ENCODE measurements at places on chromosomes 7 and 10.

DNA sequence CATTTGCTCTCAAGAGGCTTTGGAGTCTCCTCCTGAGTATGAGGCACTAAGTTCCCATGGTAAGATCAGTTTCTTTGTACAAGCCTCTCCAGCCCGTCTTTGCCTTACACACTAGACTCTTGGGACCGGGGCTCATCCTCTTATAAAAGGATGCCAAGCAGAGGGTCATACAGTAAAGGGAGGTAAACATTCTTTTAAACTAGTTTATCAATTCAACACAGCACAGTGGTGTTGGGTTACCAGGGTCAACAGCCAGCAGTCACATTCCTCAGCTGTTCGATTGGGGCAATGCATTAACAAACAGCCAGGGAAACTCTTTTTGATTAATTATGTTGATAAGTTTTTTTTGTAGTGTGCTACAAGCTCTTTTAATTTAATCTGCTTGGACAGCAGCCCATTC lies 37.8 kb downstream of the HHEX start:
- DNase-seq, result no peak

GRCh38 chr10:50540069-50540825 lies 83.5 kb downstream of the SGMS1 start:
- DNase-seq, result no peak

DNA sequence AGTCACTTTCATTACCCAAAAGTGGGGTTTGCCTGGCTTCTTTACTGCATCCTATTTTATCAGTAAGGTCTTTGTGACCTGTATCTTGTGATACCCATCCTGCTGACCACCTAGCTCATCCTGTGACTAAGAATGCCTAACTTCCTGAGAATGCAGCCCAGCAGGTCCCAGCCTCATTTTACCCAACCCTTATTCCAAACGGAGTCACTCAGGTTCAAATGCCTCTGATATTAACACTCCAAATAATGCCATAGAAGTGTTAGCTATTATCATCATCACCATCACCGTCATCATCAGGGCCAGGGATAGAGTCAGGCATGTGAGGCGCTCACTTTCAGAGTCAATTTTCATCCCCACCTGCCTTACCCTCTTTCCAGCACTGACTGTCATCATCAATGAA lies 85.5 kb downstream of the SLC16A9 start:
- DNase-seq, result no peak

DNA sequence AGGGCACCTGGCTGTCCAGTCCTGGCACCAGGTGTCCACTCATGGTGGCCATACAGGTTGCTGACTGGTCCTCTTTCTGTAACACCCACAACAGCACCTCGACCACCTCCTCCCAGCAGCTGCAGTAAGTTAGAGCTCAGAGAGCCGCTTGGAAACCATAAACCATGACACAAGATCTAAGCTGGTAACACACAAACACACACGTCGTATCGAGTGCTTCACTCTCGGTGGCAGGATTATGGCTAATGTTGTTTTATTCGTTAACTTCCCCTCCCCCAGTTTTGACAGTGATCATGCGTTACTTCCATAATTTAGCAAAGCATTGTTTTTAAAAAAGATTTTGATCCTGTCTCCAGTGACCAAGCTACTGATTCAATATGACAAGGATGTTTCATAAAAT lies 59.7 kb downstream of the CAMK2B start:
- DNase-seq, result no peak

GRCh38 chr10:24418532-24418931 lies 209.6 kb downstream of the KIAA1217 start:
- no peak for DNase-seq

GRCh38 chr7:111090846-111091245 lies at the start of gene LRRN3:
TSS of gene LRRN3 (plus strand) at chr7:111091127. CDS start at chr7:111122773, 31,646 bp downstream.
- no peak for DNase-seq

- no peak for DNase-seq
Observed at GRCh38 chr7:127146746-127147536, 105.8 kb downstream of the GRM8 start.

GRCh38 chr10:113108194-113108835 lies 158.3 kb downstream of the TCF7L2 start:
- DNase-seq, result no peak

DNA sequence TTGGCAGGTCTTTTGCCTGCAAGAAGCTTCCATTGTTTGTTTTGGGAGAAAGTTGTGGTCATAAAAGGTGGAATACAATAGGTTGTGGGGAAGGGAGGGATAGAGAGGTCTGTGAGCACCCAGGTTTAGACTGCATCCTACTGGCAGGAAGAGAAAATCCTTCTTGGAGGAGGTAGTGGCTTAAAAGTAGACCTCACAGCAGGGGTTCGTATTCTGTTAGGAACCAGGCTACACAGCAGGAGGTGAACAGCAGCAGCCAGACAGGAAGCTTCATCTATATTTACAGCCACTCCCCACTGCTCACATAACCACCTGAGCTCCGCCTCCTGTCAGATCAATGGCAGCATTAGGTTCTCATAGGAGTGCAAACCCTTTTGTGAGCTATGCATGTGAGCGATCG lies 245.3 kb downstream of the NSUN6 start:
- DNase-seq, result no peak

GRCh38 chr10:128867210-128867609 lies 599.8 kb upstream of the MGMT start:
- no peak for DNase-seq

DNA sequence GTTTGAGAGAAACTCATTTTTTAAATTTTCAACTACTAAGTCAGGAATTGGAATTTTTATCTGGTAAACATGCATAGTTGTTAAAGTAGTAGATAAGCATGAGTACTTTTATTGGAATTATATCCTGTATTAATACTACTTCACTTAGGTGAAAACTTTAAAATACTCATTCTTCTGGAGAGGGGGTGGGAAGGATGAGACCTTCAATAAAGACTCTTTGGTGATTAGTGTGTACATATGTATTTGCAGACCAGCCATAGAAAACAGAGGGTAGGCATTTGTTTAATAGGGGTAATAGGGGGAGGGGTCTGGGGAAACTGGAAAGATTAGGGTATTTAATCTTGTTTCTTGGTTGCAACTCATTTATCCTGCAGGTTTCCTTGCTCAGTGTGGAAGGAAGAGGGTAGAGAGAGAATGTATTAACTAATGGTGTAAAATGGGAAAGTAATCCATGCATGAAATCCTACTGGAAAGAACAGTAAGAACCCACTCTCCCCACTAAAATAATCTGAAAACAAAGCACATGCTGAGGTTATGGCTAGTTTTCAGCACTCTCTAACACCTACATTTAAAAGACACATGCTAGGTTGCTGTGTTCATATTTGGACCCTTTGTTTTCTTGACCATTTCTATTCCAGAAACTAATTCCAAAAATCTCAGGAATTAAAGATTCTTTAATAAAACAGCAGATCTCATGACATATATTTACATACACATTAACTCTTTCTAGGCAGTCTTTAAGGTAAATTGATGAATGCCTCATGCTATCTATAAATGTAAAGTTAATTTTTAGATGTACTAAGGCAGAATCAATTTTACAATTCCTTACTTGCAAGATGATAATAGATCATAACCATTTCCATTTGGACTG lies 6.2 kb upstream of the IGF2BP3 start:
- DNase-seq, result no peak

DNA sequence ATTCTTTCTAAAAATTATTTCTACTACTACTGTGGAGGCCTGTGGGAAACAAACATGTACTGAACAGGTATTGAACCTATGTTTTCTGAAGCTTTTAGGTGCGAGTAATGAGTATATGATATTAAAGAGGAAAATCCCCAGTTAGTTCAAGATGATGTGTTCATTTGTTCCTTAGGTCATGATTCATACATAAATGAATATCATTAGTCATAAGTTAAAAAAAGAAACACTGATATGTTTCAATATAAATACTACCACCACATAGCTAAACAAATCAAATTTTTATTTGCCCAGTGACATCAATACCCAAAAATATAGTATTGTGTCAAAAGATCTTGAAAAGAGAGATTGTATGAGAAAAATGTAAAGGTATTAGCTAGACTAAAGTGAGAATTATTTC lies 210.7 kb upstream of the GNAI1 start:
- no peak for DNase-seq

GRCh38 chr10:120598386-120598785 lies 141.4 kb downstream of the PLPP4 start:
- DNase-seq, result no peak

GRCh38 chr10:3982746-3983442 lies 197.9 kb upstream of the KLF6 start:
- DNase-seq, result no peak

DNA sequence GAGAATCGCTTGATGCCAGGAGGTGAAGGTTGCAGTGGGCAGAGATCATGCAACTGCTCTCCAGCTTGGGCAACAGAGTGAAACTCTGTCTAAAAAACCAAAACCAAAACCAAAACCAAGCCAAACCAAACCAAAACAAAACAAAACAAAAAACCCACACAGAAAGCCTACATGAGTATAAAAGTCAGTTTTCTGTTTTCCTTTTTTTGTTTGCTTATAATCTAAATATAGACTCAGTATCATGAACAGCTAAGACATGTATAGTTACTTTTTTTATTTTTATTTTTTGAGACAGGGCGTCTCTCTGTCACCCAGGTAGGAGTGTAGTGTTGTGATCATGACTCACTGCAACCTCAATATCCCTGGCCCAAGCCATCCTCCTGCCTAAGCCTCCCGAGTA lies 16.8 kb upstream of the MTPN start:
- DNase-seq, result no peak

DNA sequence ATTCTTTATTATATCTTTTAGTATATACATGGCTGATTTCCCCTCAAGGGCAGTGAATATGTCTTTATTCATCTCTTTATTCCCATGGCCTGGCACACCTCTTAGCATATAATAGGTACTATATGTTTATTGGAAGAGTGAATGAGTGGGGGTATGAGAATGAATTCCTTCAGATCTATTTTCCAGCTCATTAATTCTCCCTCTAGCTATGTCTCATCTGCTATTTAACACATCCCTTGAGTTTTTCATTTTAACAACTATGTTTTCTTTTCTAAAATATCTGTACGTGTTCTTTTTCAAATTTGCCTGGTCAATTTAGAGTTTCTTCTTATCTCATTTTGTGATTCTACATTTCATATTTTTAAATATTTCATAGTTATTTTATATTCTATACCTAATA lies 14.4 kb downstream of the HPS1 start:
- DNase-seq, result no peak

- no peak for DNase-seq
Observed at GRCh38 chr7:158970132-158970531, 113.8 kb downstream of the DYNC2I1 start.

DNA sequence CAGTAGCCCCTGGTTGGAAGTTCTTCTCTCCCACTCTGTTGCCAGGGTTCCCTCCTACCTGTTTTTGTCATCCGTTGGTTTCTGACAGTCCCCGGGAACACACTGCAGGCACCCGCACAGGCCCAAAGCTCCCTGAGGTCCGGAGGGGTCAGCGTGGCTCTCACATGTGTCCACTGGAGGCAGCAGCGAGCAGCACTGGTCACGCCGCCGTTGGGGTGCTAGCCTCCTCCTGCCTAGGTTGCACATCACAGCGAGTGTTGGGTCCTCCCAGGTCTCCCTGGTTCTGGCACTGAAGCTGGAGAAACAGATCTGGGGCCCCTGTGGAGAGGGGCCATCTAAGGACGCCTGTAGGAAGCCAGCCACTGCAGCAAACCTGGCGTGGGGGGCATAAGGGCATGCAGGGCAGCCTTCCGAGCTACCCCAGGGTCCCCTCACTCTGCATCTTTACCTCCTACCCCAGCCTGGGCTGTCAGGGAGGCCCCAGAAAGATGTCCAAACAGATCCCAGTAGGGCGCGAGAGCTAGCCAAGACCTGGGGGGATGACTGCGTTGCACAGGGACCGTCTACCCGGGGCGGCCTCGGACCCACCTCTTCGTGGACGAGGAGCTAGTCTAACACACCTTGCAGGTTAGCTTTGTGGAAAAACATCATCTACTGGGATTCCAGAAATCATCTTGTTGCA lies 28.9 kb downstream of the LRRC27 start:
- peak; percentile 8 for DNase-seq

- DNase-seq, result no peak
Observed at GRCh38 chr10:3647074-3647473, 137.9 kb downstream of the KLF6 start.

DNA sequence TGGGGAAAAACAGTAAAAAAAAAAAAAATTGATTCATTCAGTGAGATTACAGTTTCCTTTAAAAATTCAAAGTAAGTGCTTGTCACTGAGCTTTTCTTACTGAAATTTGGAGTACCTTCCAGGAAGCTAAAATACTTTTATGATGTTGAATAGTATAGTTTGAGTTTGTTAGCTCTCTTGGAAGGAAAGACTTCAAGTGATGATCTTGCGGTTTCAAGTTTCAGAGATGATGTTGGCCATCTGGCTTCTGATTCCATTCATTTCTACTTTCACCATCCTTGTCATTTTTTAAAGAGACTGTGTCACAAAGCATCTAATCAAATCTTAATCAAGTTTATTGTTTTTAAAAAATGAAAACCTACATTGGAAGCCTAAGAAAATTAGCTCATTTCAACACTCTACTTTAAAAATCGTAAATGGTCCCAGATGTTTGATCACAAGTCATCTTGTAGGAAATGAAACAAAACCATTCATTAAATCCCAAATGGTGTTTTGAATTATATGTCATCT lies 4.9 kb upstream of the HERPUD2 start:
- no peak for DNase-seq

GRCh38 chr10:110576220-110576619 lies 8.7 kb downstream of the SMC3 start:
- no peak for DNase-seq

All from stimulated activated CD8-positive, alpha-beta memory T cell treated with anti-CD3 and anti-CD28 coated beads, Interleukin-15, amount 100 ng/mL, for 1 hour (primary cell).